ENCODE measurements at places on chromosomes 3 and 15.

DNA sequence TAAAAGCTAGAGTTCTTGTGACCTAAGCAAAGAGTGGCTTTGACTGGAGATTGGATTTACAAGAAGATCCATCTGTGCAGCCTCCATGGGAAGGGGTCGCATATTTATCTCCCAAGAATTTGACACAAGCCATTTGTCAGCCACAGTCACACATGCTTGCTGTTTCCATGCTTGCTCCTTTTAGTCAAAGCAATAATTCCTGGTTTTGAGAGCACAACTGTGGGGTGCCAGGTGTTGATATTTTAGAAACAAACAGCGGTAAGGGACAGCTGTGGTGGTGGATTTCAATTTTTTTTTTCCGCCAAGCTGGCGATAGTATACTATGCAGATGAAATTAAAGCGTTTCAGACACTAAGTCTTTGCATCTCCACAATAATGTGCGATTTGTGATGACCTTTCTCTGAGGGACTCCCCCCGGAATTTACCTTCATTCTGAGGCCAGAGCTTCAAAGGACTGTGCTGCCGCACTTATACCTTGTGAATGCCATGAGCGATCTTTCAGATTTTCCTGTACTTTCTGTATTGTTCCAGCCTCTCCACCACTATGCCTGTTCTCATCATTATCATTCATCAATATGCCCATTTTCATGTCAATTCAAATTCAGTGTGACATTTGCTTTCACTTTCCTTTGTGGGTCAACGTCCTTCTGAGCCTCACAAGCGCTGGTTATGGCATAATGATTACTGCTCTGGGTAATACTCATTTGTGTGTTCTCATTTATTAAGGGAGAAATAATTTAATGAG lies 108.2 kb upstream of the KBTBD8 start:
- no peak for DNase-seq

GRCh38 chr3:110226645-110227044 lies 845.0 kb upstream of the NECTIN3 start:
- no peak for DNase-seq

DNA sequence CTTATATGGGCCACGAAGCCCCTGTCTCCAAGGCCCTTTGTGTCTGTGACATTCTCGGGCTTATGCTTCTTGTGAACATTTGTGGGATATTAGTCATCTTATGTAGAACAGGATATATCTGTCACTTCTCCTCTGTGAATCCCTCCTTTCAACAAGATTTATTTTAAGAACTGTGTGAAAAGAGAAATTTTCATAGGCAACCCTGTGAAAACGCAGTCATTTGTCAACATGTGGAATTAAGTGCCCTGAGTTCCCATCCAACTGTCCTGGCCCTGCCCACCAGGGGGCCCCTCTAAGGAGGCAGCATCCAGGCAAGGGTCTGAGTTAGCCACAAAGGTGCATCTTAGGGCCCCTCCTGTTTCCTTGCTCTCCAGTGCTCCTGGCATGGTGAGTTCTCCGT lies 76.8 kb upstream of the CHRNA7 start:
- DNase-seq: no peak

GRCh38 chr3:183572935-183573334 lies 17.4 kb upstream of the KLHL6 start:
- DNase-seq: no peak

GRCh38 chr15:92453607-92454006 lies 59.9 kb downstream of the ST8SIA2 start:
- no peak for DNase-seq

DNA sequence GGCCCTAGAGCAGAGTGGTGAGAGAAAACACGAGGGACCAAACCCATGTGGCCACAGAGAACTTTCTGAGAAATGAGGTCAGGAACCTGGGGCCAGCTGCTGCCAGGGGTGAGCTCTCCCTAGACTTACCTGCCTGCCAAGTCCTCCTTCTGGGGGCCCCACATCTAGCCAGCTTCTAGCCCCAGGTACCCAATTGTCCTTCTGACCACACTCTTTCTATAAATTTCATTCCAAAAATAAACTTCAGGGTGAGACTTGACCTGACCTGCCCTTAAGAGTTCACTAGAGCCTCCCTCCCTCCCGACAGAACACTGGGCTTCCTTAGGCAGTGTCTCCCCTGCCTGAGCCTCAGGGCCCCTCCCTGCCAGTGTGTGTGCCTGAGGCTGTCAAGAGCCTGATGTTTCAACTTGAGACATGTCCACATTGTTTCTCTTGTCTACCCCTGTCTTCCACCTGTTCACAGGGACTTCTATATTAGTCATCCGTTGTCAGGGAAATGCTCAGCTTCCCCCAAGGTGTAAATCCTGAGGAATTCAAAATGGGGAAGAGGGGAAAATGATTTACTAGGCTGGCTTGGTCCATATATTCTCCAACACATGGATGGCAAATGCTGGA lies 312.8 kb upstream of the TLE3 start:
- no peak for DNase-seq

DNA sequence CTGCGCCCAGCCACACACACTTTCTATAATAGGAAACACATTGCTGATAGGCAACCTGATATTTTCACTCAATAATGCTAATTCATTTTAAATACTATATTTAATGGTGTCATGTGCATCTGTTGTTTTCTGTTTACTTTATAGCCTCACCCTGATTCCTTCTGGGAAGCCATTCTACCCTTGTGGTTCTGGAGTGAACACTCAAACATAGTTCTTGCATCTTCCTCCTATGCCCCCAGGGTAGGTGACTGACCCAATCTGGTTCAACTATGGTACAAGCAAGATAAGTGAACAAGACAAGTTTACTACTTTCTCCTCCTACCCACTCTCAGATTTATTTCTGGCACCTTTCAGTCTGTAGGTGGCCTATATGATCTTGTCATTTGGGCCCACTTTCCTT lies 4.3 kb upstream of the SCG3 start:
- DNase-seq: no peak

DNA sequence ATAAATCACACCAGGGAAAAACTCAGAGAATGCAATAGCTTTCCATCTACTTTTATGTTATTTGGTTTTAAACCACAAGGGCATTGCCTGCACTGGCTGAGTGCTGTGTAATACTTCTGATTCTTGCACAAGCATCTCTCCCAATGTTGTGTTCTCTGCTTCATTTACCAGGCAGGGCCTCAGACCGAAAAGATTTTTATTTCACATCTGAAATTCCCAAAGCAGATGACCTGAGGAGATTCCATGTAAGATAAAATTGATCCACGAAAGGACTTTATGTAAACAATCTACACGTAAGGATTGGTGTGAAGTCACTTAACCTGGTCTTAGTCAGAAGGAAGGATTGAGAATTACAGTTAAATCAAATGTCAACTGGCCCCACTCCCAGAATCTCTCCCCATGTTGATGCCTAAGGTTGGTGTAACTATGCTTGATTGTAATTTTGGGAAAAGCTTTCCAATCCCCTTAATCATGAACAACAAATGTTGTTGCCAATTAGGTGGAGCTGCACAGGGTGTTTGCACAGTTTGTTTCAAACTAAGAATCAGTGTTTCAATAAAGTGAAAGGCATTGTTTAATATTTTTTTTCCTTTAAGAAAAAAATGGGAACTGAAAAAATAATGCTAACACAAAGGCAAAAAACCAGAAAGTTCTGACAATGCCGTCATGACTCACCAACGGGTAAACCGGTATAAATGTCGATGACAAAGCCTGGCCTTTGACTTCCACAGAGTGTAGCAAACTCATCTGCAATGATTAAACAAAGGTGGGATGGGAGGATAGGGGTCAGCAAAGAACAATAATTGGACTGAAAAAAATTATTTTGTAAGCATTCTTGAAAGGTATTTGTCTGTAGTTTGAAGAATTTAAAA lies 128.6 kb downstream of the DUT start:
- peak; percentile 88 for DNase-seq

DNA sequence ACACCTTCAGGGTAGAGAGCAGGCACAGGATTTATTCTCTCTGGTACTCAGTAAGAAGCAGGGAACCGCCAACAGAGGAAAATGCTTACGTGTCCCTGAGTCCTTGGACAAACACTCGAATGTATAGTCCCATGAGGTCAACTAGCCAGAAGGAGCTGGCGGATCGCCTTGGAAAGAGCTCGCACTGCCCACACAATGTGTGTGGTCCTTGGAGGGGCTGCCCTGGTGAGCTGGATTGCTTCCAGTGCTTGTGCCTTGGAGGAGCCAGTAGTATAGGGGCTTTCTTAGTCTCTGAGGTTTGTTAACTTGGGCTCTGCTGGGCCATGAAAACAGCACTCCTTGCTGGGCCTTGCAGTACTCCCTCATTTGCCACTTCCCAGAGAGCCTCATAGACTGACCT lies 40.7 kb upstream of the VILL start:
- peak; percentile 55 for DNase-seq

DNA sequence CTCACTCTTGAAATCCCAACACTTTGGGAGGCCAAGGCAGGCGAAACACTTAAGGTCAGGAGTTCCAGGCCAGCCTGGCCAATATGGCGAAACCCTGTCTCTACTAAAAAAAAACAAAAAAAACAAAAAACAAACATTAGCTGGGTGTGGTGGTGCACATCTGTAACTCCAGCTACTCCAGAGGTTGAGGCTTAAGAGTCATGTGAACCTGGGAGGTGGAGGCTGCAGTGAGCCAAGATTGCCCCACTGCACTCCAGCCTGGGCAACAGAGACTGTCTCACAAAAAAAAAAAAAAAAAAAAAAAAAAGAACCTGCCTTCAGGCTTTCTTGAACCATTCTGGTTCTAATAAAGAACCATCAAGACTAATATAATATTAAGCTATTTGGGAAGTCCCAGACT lies 16.5 kb downstream of the ARPP19 start:
- no peak for DNase-seq

DNA sequence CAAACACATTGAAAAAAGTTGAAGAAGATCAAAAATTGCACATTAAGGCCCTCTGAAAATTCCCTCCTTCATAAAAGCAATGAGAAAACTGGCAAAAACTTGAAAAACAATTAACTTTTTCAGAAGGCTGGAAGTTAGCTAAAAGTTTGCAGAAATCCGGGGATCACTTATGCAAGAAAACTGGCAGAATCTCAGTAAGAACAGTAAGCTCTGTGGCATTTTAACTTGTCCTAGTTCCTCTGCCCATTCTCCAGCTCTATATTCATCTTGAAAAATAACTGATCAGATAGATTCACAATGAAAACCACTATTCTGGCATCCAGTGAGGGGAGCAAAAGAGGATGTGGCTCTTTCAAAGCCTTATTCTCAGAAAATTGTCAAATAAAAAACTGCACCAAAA lies 566.8 kb downstream of the NTRK3 start:
- DNase-seq: no peak

DNA sequence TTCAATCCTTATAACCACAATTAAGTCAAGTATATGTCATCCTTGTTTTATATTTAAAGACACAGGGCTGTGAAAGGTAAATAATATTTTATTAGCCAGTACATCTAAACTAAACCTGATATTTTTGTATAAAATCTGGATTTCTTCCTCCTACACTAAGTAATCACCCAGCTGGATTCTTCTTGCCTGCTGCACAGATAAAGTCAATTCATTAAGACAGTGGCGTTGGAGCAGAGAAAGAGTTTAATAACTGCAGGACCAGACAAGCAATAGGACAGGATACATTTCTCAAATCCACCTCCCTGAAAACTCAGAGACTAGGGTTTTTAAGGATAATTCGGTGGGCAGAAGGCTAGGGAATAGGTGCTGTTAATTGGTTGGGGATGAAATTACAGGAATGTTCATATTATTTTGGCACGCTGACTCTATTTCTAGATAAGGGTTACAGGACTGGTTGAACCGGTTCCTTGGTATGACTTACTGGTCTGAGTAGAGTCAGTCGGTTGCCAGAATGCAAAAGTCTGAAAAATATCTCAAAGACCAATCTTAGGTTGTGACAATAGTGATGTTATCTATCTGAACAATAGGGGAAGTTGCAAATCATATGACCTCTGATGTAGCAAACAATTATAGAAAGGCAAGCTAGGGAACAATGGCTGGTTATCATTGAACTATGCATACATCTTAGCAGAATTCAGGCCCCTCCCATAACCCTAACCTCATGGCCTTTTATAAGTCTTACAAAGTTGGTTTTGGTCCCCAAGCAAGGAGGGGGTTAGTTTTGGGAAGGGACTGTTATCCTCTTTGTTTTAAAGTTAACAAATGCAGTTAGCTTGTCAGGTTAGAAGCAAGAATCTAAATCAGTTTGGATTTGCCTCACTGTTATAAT lies 244.8 kb downstream of the ALCAM start:
- DNase-seq: no peak

GRCh38 chr3:177287231-177287630 lies 89.9 kb upstream of the TBL1XR1 start:
- DNase-seq: no peak

- no peak for DNase-seq
These were observed 82.7 kb downstream of the TMEM39A start for GRCh38 chr3:119380697-119381096.

DNA sequence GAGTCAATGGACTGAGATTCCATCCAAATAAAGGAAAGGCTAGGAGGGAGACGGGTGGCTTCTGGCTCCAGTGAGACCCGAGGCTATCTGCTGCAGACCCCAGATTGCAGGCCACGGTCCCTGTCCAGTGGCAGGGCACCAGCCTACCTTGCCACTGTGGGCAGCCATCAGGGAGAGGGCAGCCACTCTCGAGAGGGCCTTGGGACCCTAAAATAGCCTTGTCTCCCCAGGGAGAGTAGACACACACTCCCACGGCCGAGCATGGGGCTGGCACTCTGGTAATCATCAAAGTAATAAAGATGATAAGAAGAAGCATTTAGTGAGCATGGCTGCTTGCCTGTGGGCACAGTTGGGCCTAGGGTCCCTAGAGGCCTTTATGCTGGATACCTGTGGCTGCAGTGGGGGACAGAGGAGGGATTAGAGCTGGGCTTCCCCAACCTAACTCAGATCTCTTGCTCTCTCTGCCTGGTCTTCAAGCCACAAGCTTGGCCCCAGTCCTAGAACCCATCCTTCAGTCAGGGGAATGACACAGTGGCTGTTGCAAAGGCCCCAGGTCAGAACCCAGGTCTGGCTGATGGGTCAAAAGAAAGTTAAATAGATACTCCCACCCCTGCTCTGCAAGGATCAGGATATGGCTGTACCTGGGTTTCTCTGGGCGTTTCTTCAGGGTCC lies 9.2 kb upstream of the VIPR1 start:
- no peak for DNase-seq

DNA sequence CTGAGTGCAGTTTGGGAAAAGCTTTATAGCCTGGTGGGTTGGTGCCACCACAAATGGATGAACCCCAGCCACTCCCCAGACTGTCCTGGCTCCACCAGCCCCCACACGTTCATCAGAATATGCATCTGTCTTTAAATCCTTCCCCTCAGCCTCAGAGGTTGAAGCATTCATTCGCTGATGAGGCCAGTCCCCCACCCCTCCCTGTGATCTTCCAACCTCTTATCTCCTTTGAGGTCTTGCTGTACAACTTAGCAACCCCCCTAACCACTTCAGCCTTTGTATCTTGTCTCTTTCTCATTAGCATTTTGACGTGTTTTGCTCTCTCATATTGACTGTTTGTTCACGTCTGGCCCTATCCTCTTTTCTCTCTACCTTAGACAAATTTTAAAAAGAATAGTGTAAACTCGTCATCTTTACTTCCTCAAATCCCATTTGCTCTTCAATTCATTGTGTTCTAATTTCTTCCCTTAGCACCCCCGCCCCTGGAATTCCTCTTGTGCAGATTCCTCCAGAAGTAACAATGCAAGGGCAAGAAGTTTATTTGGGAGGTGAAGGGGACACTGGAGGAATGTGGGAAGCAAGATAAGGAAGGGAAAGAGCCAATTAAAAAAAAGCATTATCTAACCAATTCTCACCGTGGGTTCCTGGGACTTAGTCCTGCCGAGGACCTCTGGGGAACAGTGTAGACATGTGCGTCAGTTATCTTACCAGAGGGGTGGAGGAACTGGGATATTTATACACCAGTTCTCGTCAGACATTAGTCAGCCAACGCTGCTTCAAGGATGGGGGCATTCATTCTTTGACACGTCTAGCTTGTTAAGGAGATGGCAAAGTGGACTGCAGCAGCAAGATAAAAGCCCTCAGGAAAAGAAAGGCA lies 38.6 kb downstream of the MOBP start:
- no peak for DNase-seq
